ENCODE measurements at places on chromosomes 1 and 21.

GRCh38 chr1:36576118-36576517 lies 93.4 kb upstream of the CSF3R start:
- peak; percentile 82 for DNase-seq

DNA sequence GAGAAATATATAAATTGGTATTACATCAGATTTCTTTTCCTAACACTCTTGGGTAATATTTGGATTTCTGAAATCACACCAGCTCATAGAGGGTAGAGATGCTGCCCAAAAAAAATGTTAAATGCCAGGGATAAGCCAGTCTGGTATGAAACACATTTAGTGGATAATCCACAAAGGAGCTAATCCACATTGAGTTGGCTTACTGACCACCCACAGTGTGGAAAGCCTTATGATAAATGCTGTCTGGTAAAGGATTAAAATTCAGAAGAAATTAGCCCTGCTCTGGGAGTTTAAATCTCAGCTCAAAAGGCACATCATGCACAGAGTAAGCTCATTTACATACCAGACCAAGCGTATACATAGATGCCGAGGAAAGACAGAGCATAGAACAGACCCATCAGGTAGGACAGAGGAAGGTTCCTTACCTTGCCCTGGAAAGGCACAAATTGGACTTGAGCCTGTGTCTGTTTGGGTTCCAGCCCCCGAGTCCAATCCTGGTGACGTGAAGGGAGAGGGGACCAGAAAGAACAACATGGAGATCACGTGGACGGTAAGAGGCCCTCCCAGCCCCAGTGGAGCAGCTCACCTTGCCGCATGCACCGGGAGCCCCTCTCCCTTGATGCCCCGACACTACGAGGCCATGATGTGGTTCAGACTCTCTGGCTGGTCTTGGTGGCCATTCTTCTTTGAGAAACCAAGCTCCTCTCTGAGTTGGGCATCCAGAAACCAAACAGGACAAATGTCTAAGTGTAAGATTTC lies 62.9 kb upstream of the CNTN2 start:
- DNase-seq, result no peak

DNA sequence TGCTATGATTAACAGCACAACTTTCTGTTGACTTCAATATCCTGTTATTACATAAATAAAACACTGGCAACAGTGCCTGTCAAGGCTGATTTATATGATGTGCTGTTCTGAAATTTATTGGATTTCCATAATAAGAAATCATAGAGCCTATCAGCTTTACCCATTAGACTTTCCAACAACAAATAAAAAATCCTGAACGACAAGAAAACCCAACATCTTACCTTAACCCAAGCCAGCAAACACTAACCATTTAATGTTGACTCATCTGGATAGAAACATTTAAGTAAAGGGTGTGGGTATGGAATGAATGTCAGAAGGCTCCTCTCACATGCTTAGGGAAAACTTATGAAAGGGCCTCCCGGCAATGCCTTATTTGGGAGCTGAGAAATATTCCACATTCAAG lies 165.1 kb downstream of the SLC45A1 start:
- no peak for DNase-seq

DNA sequence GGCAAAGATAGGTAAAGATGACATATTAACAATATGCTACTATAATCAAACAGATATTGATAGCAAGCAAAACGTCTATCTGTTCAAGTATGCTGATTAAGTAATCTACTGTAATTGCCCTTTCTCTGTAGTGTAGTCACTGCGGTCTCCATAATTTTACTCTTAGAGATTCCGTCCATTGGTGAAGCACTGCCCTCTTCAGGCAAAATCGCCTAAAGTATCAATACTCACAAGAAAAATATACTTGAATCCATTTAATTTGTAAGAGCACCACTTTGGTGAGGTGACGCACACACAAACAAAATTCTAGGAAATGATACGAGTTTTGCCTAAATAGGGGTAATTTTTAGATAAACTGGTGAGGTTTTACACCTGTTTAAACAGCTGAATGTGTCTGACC lies 434.6 kb upstream of the CHRM3 start:
- no peak for DNase-seq

GRCh38 chr1:154476791-154477190 lies 25.2 kb upstream of the TDRD10 start:
- DNase-seq, result no peak

GRCh38 chr1:212463565-212464285 lies 31.0 kb downstream of the NENF start:
- DNase-seq, result no peak

DNA sequence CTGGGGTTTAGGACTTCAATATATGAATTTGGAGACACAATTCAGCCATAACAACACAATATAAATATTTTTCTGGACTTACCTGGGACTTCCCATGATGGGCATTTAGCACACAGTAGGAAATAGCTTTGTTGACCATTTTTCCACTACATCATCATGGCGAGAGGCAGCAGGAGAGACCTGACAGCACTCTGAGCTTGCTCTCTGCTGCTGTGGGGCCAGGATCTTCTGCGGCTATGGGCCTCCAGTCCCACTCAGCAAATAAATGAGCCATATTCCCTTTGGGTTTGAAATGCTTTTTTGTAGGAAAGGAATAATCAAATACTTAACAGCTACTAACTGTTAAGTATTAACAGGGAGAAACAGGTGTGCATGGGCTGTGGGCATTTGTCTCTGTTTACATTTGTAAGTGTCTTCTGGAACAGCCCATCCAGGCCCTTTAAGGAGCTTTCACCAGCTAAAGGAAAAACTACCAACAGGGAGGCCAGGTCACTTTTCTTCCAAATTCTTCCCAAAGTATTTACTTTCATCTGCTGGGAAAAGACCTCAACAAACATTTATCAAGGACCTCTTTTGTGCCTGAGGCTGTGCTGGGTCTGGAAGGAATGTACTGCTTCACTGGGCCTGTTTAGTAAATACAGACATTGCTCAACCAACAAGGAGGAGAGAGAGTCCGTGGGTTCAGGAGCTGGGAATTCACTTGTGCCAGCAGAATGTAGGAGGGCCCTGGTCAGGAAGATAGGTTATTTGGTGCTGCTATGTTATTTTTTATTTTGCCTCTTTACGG lies 133.2 kb downstream of the LRIG2 start:
- no peak for DNase-seq

GRCh38 chr1:194309697-194310096 lies 1123.3 kb upstream of the B3GALT2 start:
- DNase-seq, result no peak

GRCh38 chr1:178385662-178386061 lies 111.1 kb downstream of the CLEC20A start:
- no peak for DNase-seq

DNA sequence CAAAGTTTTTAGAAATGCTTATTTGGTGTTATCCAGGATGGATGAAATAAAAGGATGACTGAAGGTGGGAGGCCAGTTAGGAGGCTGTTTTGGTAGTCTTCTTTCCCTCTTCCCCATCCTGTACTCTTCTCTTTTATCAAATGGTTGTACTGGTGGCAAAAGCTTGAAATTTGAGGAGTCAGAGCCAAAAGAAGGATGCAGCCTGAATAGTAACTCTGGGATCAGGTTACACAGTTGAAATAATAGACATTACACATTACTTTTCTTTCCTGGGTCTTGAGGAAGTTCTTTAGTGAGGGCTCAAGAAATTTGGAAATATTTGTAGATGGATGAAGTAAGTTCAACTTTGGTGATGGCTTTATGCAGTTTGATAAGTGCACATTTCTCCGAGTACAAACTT lies 108.6 kb downstream of the GPR52 start:
- DNase-seq, result no peak

- peak; percentile 75 for DNase-seq
Measured at GRCh38 chr1:115089420-115090185, at the start of gene TSPAN2. TSS of gene TSPAN2 (minus strand) at chr1:115089503. CDS start at chr1:115089432, 71 bp downstream.

DNA sequence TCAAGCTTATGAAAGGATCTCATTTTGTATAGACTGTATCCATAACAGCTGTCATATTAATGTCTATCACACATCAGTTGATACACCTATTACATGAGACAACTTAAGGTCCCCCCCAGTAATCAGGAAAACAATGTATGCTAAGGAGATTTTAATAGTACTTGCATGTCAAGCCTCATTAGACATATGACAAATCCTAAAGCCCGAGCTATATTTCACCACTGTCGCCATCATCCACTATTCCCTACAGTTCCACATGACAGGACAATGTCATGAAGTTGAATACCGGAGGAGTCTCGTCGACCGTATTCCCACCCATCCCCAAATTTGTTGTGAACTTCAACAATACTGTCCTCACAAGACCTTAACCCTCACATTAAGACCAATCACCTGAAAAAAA lies 3.4 kb downstream of the HMGN1 start:
- DNase-seq, result no peak

DNA sequence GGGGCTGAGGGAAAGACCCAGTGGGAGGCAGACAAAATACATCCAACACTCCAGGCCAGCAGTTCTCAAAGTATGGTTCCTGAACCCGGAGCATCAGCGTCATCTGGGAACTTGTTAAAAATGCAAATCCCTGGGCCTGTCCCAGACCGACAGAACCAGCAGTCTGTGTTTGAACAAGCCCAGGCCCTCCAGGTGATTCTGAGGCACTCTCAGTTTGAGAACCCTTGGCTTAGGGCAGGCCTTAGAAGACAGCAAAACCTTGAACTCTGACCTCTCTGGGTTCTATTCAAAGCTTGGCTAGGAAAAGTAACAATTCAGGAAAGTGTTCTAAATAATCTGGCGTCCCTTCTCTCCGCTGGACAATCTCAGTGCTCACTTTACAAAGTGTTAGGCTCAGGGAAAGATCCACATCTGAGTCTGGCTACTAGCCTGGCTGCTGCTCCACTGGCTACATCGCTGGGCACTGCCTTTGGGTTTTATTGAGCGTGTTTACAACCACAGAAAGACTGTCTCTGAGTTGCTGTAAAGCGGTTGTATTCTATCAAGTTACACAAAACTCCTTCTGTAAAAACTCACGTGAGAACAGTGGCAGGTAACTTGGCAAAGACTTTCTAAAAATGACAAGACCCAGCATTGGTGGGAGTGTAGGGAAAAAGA lies 166.1 kb downstream of the HIVEP3 start:
- DNase-seq, result no peak

- DNase-seq, result no peak
Measured at GRCh38 chr1:91594383-91595055, 93.9 kb downstream of the CDC7 start.

DNA sequence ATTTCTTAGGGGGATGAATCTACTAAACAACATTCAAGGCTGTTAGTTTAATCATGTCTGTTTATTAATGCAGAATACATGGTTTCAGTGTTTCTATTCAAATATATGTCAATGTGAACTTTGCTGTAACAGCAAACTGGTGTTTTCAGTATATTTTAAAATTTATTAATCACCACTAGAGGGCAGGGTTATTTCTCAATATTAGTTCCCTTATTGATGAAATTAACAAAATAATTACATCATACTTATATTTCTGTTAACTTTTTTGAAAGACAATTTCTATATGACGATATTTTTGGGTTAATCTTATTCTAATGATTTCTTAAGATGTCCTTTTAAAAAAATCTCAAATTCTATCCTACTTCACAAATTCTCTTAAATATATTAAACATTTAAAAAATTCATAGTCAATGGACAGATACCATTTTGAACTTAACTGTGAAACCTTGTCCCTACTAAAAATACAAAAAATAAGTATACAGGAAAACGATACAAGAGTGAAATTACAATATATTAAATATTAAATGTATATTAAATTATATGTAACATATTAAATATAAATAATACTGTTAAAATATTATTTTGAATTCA lies 1034.1 kb upstream of the PRMT6 start:
- no peak for DNase-seq

- DNase-seq, result peak; percentile 56
Measured at GRCh38 chr21:35578831-35579471, 481.4 kb downstream of the SETD4 start.

GRCh38 chr1:2112280-2112701 lies 62.1 kb downstream of the PRKCZ start:
- no peak for DNase-seq

GRCh38 chr1:194164755-194165154 lies 978.3 kb upstream of the B3GALT2 start:
- no peak for DNase-seq

DNA sequence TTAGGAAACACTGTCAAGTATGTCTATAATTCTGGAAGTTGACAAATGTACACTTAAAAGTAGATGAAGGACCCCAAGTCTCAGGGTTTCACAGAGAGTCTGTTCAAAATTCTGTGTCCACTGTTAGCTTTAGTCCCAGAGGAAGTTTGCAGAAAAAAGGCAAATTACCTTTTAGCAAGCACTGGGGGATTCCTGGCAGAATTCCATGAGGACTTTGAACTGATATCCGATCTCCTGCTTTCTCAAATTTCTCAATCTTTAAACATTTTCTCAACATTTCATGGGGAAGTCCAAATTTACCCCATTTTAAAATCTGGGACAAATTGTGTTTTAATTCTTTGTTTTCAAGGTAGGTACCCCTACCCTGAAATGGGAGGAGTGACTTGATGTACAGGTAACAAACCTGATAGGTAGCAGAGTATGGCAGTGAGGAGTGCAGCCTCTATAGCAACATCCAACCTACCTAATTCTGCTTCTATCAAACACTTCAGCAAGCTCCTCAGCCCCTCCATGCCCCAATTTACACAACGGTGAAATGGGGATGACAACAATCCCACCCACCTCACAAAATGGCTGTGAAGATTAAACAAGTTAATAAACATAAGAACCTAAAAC lies 344.9 kb downstream of the OMA1 start:
- DNase-seq, result no peak

DNA sequence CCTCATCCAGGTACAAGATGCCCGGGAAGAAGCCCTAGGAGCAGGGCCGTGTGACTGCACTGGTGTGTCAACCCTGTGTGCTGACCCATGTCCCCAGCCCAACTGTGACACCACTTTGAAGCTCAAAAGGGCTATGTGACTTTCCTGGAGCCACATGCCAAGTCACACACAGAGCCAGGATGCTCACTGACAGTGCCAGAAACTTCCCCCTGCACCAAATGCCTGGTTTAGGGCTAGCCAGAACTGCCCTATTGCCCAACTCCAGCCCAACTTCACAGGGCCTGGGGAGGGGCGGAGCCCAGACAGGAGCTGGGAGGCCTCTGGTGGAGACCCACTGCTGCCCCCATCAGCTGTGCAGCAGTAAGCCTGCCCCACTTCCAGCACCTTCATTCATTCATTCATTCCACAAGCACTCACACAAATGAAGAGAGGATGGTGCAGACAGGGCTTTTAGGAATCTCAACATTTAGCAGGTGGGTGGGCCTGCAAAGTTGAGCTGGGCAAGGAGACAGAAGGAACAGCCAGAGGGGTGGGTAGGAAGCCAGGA lies 36.7 kb downstream of the KCNQ4 start:
- DNase-seq, result no peak

GRCh38 chr1:234954613-234955012 lies 174.0 kb downstream of the TOMM20 start:
- peak; percentile 48 for DNase-seq

GRCh38 chr1:24459551-24460266 lies 42.9 kb upstream of the RCAN3 start:
- no peak for DNase-seq

GRCh38 chr1:24786191-24786590 lies 40.9 kb downstream of the CLIC4 start:
- DNase-seq, result no peak

GRCh38 chr1:168613038-168613451 lies 36.6 kb downstream of the XCL1 start:
- no peak for DNase-seq

GRCh38 chr1:96049759-96050409 lies 671.7 kb upstream of the PTBP2 start:
- no peak for DNase-seq

GRCh38 chr1:11058595-11059154 lies 1.1 kb downstream of the SRM start:
- no peak for DNase-seq
